ENCODE measurements at places on chromosomes 5 and 9.

GRCh38 chr9:89935801-89936200 is 331.0 kb downstream of the GADD45G start:
- H3K36me3 ChIP-seq: no peaks in the 10 kb centered on the region
- H3K4me3 ChIP-seq: no peak overlapping the region
- DNase-seq: no peak
- H3K4me1 ChIP-seq: no peaks in the 10 kb centered on the region

- H3K4me1 ChIP-seq: no peaks in the 10 kb centered on the region
- H3K36me3 ChIP-seq: no peaks in the 10 kb centered on the region
These were observed 17.8 kb upstream of the B4GALT1 start for GRCh38 chr9:33184963-33185362.

- no peak overlapping the region for H3K27ac ChIP-seq
- H3K27me3 ChIP-seq: no peaks in the 10 kb centered on the region
- no peaks in the 10 kb centered on the region for H3K4me1 ChIP-seq
- peaks cover 4% of the 10 kb centered on the region for H3K36me3 ChIP-seq
These were observed 30.0 kb upstream of the GPR21 start for GRCh38 chr9:123003466-123003865.

DNA sequence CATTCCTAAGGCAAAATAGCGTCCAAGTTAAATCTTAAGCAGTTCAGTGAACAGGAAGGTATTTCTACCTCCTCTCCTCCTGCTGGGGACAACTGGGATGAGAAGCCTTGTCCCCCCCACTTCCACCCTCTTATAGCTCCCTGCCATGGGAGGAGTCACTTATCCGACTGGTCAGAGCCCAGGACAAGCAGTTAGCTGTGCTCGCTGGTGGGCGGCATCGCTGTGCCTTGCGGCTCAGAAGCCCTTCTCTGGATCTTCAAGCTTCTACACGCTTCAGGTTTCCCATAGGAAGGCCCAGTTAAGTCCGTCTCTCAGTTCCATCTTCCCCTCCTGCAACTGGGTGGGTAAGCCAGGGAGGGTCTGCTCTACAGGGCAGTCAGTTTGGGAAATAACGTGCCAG is 77.2 kb downstream of the PAX5 start:
- H3K27ac ChIP-seq: no peak overlapping the region
- H3K27me3 ChIP-seq: no peaks in the 10 kb centered on the region
- no peak overlapping the region for H3K4me3 ChIP-seq
- DNase-seq: no peak
- H3K4me1 ChIP-seq: no peaks in the 10 kb centered on the region

- peak overlapping the region; percentile 73 for H3K27ac ChIP-seq
- H3K4me3 ChIP-seq: peak overlapping the region; percentile 51
- no peaks in the 10 kb centered on the region for H3K4me1 ChIP-seq
- H3K36me3 ChIP-seq: no peaks in the 10 kb centered on the region
These were observed 2.1 kb downstream of the EDIL3 start for GRCh38 chr5:84382363-84383295.

GRCh38 chr9:111003182-111003581 is 35.1 kb downstream of the LPAR1 start:
- H3K27me3 ChIP-seq: no peaks in the 10 kb centered on the region
- H3K27ac ChIP-seq: no peak overlapping the region
- no peak overlapping the region for H3K4me3 ChIP-seq

DNA sequence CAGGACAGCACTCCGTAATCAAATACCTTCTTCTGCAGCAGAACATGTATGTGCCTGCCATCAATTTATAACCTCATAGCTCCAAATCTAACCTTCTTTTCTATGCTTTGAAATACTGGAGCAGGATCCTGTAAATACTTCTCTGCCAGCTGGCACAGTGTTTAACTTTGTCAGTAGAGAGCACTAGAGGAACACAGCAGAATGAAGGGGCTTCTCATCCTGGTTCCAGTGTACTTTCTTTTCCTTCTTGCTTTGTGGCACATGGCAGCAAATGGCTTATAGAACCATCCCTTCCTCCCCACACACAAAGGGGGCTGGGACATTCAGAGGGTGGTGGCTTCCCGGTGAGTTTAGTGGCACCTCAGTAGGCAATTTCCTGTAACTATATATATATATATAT is 3.8 kb upstream of the FBXW11 start:
- H3K4me1 ChIP-seq: no peaks in the 10 kb centered on the region
- no peaks in the 10 kb centered on the region for H3K36me3 ChIP-seq
- DNase-seq: no peak
- H3K27ac ChIP-seq: no peak overlapping the region

GRCh38 chr9:137368431-137369035 is 54.4 kb downstream of the EXD3 start:
- peak overlapping the region; percentile 38 for H3K27ac ChIP-seq
- no peaks in the 10 kb centered on the region for H3K36me3 ChIP-seq
- DNase-seq: no peak
- H3K27me3 ChIP-seq: no peaks in the 10 kb centered on the region
- no peaks in the 10 kb centered on the region for H3K4me1 ChIP-seq

DNA sequence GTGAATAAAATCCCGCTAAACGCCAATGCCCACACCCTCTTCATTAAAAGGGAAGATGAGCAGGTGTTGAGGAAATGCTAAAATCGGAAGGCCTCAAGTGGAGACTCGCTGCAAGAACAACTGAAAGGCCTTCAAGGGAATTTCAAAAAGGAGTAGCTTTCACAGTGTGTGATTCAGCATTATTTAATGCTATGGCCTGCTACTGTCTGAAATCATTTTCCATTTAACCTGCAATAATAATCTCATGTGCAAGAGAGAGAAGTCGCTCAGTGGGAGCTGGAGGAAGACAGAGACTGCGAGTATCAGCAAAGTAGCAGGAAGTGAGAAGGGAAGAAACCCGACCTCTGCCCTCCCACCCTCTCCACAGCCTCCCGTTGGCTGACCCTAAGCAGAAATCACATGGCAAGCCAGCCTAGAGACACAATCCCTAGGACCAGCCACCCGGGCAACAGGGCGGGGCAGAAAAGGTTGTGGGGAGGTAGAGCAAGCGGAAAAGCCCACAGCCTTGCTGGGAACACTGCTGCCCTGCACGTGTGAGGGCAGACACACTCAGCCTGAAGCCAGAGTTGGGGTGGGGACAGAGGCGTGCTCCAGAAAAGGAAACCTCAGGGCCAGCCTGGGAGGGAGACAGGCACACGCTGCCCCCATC is 39.9 kb upstream of the CTSL start:
- H3K27ac ChIP-seq: no peak overlapping the region
- H3K27me3 ChIP-seq: no peaks in the 10 kb centered on the region
- DNase-seq: no peak
- no peak overlapping the region for H3K4me3 ChIP-seq
- no peaks in the 10 kb centered on the region for H3K36me3 ChIP-seq
- H3K4me1 ChIP-seq: no peaks in the 10 kb centered on the region

GRCh38 chr5:161585798-161586197 is 39.3 kb upstream of the GABRB2 start:
- no peak overlapping the region for H3K4me3 ChIP-seq
- no peaks in the 10 kb centered on the region for H3K4me1 ChIP-seq
- H3K36me3 ChIP-seq: no peaks in the 10 kb centered on the region
- H3K27me3 ChIP-seq: no peaks in the 10 kb centered on the region

- no peak overlapping the region for H3K4me3 ChIP-seq
- H3K4me1 ChIP-seq: no peaks in the 10 kb centered on the region
- H3K27me3 ChIP-seq: no peaks in the 10 kb centered on the region
- peaks cover 5% of the 10 kb centered on the region for H3K36me3 ChIP-seq
These were observed 68.7 kb downstream of the RAB24 start for GRCh38 chr5:177234841-177235240.

- H3K4me3 ChIP-seq: no peak overlapping the region
- H3K4me1 ChIP-seq: no peaks in the 10 kb centered on the region
- H3K27me3 ChIP-seq: peaks cover 3% of the 10 kb centered on the region
- no peak for DNase-seq
- H3K36me3 ChIP-seq: no peaks in the 10 kb centered on the region
- no peak overlapping the region for H3K27ac ChIP-seq
These were observed 108.9 kb upstream of the PPP1R26 start for GRCh38 chr9:135370411-135371375.

GRCh38 chr5:56856541-56857178 is 41.3 kb downstream of the MAP3K1 start:
- H3K4me3 ChIP-seq: no peak overlapping the region
- H3K27me3 ChIP-seq: no peaks in the 10 kb centered on the region
- no peak overlapping the region for H3K27ac ChIP-seq

- DNase-seq: no peak
- no peaks in the 10 kb centered on the region for H3K36me3 ChIP-seq
- no peak overlapping the region for H3K27ac ChIP-seq
- no peak overlapping the region for H3K4me3 ChIP-seq
These were observed 36.4 kb downstream of the SLC30A5 start for GRCh38 chr5:69130241-69130640.

GRCh38 chr9:447230-448025 is 232.8 kb downstream of the DOCK8 start:
- H3K36me3 ChIP-seq: no peaks in the 10 kb centered on the region
- no peaks in the 10 kb centered on the region for H3K27me3 ChIP-seq
- H3K4me1 ChIP-seq: no peaks in the 10 kb centered on the region
- no peak for DNase-seq

DNA sequence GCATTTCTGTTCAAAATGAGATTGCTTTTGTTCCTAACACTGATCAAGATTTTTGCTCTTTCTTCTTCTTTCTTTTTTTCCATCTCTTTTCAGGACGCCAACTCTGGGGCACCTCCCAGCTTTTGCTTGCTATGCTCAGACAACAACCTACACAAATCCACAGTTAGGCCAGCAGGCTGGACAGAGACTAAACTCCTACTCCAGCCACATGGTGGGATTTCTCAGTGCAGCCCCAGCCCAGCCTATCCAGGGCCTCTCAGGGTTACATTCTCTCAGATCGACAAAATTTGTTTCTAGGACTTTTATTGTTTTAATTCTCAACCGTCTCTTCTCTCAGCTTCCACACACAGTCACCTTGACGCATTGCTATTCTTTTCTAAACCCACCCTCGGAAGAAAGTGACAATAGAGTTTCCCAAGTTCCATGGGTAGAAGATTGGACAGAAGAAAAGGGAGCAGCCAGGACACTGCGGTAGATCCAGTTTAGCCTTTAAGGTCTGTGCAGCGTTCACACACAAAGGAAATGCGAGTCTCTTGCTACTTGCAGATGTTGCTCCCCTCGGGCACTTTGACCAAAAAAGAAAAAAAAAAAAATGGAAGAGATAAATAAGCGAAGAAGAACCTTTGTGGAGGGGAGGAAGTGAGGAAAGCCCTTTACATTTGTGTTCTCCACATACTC is 588.6 kb upstream of the GRAMD2B start:
- no peak overlapping the region for H3K27ac ChIP-seq
- no peak overlapping the region for H3K4me3 ChIP-seq
- no peaks in the 10 kb centered on the region for H3K4me1 ChIP-seq
- no peaks in the 10 kb centered on the region for H3K27me3 ChIP-seq
- no peak for DNase-seq

DNA sequence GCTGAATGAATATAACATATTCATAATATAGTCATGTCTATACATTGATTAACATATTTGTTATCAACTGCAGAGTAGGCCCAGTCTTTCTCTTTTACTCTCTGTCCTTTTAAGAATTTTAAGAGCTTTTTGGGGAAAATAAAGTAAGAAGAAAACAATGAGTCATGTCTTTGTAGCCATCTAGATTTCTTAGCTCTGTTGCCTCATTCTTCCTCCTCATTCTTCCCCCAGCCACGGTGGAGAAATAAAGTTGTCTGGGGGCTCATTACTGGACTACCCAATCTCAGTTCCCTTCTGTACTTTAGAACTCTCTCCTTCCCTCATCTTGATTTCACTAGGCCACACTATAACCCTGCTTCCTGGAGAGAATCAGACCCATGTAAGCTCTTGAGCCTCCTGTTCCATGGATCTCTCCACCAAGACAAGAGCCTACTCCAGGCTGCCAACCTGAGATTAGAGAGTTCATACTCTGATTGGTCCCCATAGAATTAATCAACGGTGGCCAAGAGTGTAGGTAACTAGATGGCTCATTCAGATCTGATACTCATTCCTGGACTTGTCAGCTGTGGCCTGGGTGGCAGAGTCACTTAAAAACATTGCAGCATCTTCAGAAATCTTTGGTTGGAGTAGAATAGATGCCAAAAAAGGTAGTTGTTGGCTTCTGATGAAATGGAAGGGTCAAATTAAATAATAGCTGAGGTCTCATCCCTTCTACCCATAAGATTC is 44.2 kb downstream of the ITGA1 start:
- H3K27me3 ChIP-seq: no peaks in the 10 kb centered on the region
- H3K27ac ChIP-seq: no peak overlapping the region
- H3K4me1 ChIP-seq: no peaks in the 10 kb centered on the region
- DNase-seq: no peak

DNA sequence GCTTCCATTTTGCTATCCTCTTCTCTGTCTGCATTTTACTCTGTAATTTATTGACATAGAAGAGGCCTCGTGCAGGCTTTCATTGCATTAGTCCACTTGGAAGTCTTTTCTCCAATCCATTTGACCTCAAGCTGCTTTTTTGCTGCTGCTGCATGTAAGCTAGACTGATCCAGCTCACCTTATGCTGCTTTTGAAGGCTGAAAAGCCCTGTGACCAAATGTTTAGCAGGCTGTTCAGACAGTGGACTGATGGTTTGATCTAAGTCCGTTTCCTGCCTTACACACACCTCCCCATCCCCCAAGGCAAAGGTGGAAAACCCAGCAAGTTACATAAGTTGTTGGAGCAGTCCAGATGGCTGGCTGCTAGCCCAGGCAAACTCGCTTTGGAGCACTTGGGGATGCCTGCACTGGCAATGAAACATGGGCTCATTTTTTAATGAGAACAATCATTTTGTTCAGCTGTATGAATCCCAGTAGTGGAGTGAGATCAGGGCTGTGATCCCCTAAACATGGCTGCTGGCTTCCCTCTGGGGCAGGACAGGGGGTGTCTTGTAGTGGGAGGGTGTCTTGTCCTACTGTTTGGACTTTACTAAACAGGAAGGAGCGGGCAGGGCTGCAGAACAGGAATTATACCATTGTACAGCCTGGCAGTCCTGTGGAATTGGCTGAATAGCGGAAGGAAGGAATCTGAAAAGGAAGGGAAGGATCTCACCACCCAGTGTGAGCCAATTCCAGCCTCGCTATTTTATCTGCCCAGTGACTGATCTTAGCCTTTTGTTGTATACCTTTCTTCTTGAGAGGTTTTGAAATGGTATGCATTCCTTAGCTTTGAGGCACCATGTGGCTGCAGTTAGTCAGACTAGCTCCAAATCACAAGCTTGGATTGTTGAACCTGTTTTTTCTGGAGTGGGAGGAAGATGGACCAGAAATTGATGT is 212.0 kb downstream of the ARHGAP26 start:
- no peaks in the 10 kb centered on the region for H3K27me3 ChIP-seq
- H3K4me3 ChIP-seq: no peak overlapping the region
- no peaks in the 10 kb centered on the region for H3K4me1 ChIP-seq
- peak overlapping the region; percentile 65 for H3K27ac ChIP-seq

- DNase-seq: peak; percentile 83
- H3K4me1 ChIP-seq: no peaks in the 10 kb centered on the region
- no peaks in the 10 kb centered on the region for H3K27me3 ChIP-seq
- no peak overlapping the region for H3K4me3 ChIP-seq
- H3K27ac ChIP-seq: peak overlapping the region; percentile 2
These were observed 9.7 kb upstream of the SLC25A51 start for GRCh38 chr9:37913480-37914153.

GRCh38 chr5:19047277-19047676 is 940.7 kb downstream of the CDH18 start:
- peaks cover 3% of the 10 kb centered on the region for H3K4me1 ChIP-seq
- no peaks in the 10 kb centered on the region for H3K27me3 ChIP-seq
- no peaks in the 10 kb centered on the region for H3K36me3 ChIP-seq
- no peak for DNase-seq
- no peak overlapping the region for H3K27ac ChIP-seq
